Fibroblast of villous mesenchyme (primary cell): ENCODE measurements at places on chromosomes 5 and 9.

DNA sequence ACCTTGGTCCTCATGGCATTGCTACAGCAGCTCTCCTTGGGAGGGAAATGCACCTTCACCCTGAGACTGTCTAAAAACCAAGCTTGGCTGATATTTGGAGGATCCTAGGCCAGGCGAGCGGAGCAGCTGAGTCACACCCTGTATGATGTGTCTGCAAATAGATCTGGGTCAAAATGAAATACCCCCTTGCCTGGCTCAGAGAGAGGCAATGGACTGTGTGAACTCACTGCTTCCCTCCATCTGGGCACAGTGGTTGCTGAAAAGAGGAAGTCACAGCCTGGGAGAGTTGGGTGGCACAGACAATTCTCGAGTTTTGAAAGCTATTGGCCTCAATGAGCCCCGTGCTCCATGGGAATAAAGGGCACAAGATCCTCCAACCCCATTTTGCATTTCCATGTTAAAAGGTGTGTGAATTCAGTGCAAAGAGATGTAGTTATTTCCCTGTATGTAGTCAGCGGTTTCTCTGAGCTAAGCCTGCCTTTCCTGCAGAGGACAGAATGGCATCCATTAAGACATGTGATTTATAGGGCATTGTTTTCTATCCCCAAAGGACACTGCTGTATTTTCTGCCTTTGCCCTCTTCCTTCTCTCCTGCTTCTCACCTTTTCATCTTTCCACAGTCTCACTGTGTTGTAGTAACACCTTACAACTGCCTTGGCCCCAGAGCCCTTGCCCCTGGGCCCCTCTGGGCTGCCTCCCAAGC lies 177.2 kb downstream of the GADD45G start:
- no peak for DNase-seq

DNA sequence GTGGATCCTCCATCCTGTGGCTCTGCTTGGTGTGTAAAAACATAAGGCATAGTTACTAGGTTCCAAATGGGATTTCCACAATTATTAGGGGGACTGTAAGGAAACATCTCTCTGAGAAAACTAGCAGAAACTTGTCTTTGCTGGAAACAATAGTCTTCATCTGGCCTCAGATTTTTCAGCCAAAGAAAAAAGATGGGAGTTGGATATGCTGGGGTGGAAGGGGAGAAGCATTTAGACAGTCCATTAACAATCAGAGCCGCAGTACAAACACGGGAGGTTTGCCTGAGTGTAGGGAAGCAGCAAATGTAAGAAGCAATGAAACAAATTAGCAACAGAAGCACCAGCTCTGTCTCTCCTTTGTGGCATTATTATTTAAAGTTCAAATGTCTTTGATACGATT lies 402.7 kb upstream of the ZNF608 start:
- DNase-seq: no peak

DNA sequence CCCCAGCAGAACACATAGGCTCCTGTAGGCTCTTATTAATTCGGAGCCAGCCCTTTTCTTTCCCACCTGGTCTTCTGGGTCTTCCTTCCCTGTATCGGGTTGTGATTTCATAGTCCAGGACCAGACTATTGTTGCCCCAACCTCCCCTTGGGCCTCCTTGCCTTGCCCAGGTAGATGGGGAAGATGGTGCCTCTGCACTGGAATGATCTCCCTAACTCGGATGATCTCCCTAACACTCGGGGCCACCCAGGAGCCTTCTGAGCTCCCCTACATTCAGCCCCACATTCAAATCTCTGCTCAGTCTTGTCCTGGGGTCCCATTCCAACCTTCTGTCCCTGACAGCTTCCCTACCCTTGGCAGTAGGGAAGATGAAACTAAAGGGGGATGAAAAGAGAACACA lies 2.7 kb upstream of the IRF1 start:
- no peak for DNase-seq

DNA sequence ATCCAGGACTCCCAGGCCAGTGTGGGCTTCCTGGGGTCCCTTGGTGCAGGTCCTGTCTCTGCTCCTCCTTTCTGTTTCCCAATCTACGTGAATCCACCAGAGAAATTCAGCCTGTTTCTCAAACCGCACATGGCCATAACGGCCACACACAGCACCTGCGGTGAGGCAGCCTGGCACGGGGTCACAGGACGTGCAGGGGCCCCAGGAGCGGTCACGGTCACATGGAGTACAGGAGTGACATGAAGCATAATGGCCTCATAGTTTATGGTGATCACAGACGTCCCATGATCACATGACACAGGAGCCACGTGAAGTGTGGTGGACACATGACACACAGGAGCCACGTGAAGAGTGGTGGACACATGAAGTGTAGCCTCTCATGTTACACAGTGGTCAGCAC lies 248.5 kb upstream of the IRX4 start:
- no peak for DNase-seq

DNA sequence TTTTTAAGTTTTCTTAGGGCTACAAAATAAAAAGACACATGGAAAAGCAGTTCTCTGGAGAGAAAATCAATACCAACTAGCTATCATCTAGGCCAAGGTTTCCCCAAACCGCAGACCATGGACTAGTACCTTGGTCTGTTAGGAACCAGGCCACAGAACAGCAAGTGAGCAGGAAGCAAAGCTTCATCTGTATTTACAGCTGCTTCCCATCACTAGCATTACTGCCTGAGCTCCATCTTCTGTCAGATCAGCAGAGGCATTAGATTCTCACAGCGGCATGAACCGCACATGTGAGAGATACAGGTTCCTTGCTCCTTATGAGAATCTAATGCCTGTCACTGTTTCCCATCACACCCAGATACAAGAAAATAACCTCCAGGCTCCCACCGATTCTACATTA lies 1907.6 kb upstream of the ACO1 start:
- no peak for DNase-seq

DNA sequence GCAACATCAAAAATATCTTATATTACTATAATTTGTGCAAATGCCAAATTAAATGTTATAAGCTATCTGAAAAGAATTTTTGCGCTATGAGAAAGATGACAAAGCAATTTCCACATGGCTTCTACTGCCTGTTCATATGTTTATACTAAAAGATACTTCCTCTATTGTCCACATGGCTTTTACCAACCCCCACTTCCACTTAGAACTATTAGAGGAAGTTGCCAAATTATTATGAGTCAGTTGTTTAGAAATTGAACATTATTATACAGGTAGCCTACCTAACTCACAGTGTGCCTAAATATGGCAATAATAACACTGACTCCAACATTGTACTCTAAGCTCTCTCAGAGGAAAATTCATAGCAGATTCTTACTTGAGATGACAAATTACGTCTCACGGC lies 37.6 kb upstream of the SLC27A6 start:
- DNase-seq: no peak

GRCh38 chr5:120767178-120767820 lies 303.2 kb downstream of the PRR16 start:
- peak; percentile 76 for DNase-seq

DNA sequence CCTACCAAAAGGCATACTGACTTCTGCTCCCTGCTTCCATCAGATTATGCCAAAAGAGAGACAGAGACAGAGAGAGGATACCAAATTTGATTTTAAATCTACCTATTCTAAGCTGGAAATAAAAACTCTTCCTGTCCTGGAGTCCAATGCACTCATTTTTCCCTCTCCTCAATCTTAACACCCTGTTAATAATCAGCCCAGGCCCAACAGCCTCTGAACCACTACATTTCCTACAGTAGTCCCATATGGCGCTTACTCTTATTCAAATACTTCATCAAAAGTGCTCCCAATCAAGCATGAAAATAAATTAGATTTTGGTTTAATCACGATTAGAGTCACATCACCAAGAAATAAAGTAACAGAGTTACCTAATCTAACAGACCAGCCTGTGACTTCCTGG lies 152.3 kb downstream of the TSSK1B start:
- DNase-seq: no peak

- peak; percentile 27 for DNase-seq
These were observed 297.6 kb downstream of the MAN2A1 start for GRCh38 chr5:109987355-109987754.

- DNase-seq: no peak
These were observed 306.9 kb upstream of the NREP start for GRCh38 chr5:112063856-112064255.

- no peak for DNase-seq
These were observed 749.8 kb upstream of the CDH9 start for GRCh38 chr5:27788184-27788583.

DNA sequence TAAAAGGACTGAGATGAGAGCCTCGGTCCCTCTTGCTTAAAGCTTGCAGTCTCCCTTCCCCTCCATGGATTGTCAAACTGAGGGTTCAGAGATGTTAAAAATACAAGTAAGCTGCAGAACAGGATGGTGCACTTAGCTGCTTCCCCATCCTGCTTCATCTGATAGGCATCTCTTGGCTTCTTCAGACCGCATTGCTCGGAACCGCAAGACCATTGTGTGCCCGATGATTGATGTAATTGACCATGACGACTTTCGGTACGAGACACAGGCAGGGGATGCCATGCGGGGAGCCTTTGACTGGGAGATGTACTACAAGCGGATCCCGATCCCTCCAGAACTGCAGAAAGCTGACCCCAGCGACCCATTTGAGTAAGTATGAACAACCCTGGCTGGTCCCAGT lies 65.5 kb upstream of the SAP30L start:
- no peak for DNase-seq

- peak; percentile 99 for DNase-seq
These were observed 38.8 kb upstream of the COL5A1 start for GRCh38 chr9:134602547-134603362.

GRCh38 chr5:103243665-103244064 lies 14.9 kb upstream of the MACIR start:
- no peak for DNase-seq

DNA sequence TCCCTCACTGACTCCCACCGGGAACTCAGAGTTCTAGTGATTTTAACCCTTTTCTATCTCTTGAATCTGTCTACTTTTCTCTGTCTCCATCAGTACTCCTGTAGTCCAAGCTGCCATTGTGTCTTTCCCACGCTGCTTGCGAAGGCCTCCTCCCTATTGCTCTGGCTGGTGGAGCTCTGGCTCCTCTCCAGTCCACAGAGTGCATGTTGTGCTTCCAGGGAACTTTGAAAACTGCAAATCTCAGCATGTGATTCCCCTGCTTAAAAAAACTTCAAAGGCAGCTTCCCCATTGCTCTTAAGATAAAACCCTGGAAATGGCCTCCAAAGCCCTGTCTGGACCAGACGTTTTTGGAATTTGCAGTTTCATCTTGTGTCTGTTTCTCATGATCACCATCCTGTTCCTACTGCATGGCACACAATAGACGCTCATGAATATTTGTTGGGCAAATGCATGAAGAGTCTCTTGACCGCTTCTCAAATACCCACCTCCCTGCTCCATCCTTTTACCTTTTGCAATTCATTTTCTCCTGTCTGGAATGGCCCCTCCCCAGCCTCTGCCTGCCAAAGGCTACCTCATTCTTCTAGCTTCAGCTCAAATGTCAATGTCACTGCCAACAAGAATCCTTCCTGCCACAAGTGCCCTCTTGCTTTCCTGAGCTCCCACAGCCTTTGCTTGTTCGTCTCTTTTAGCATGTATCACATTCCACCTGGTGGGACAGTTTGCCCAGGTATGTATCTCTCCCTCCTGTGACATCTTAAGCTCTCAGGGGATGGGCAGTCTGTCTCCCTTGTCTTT lies 293.2 kb downstream of the ARHGAP26 start:
- DNase-seq: peak; percentile 86

GRCh38 chr5:179051784-179052183 lies 8.4 kb upstream of the ZNF354C start:
- no peak for DNase-seq

DNA sequence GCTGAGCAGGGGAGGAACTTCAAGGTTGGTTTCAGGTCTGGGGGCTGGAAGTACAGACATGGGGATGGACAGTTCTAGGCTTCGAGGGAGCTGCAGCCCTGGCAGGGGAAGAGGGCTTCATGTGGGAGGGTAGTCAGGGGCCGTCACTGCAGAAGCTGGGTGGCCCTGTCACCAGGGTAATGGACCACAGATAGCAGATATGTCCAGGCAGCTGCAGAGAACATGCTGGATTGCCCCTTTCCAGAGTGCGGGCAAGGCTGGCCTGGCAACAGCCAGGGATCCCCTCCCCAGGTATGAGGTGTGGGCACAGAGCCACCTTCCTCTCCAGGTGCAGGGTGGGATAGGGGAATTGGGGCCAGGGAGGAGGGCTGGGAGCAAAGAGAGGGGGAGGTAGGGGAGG lies 206.5 kb downstream of the GADD45G start:
- DNase-seq: no peak

DNA sequence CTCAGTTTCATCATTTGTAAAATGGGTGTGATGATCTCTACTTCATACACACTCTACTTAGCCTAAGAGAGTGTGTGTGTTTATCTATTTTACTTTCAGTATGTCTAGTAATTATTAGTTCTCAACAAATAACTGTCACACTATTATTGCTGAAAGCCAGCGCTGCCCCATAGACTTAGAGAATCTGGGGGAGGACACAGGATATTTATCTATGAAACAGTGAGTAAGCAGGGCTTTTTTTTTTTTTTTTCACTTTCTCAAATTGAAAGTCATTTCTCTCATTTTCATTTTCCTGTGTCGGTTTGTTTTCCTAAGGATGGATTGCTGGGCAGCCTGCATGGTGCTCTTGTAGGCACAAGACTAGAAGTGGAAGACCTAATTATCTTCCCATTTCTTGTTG lies 248.4 kb upstream of the RPS23 start:
- DNase-seq: peak; percentile 28

- DNase-seq: no peak
These were observed 39.8 kb upstream of the ZNF354B start for GRCh38 chr5:178820001-178820400.

- DNase-seq: no peak
These were observed 764 bp downstream of the PCDHA11 start for GRCh38 chr5:140869555-140869886.

DNA sequence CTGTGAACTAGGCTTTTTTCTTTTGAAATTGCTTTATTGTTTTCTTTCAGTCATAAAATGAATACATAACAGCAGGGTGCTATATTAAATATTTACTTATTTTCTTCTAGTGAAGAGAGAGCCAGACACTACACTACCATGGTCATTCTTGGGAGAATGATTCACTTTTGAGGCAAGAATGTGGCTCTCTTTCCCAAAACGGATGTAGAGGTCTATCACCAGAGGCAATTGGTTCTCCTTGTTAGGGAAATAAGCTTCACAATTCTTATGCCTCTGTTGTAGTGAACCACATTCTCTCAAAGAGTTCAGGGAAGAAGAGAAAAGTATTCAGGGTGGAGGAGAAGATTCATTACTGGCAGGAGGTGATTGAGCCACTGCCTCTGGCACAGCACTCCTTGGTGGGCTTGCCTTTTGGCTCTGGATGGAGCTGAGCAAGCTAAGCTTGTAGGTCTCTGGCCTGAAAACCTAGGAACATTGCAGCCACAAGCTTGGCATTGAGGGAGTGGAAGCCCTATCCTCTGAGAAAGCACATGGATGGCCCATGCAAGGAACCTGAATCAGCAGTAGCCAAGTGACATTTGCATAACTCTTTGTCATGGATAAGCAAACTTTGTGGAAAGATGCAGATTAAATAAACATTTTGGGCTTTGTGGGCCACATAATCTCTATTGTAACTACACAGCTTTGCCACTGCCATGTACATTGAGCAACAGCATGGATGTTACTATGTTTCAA lies 179.0 kb upstream of the TNC start:
- DNase-seq: peak; percentile 34
